ENCODE measurements at places on chromosomes 2 and 18. TPM values are rescaled to one million over a fixed set of nuclear protein-coding genes. Genes with fewer than 3 reads are reported as not detected.

- H3K36me3 ChIP-seq = no peaks in the 10 kb centered on the region
- no peaks in the 10 kb centered on the region for H3K27me3 ChIP-seq
- no peak overlapping the region for H3K27ac ChIP-seq
- H3K4me3 ChIP-seq = no peak overlapping the region
Measured at GRCh38 chr2:15779381-15780041, 160.8 kb upstream of the MYCN start.

DNA sequence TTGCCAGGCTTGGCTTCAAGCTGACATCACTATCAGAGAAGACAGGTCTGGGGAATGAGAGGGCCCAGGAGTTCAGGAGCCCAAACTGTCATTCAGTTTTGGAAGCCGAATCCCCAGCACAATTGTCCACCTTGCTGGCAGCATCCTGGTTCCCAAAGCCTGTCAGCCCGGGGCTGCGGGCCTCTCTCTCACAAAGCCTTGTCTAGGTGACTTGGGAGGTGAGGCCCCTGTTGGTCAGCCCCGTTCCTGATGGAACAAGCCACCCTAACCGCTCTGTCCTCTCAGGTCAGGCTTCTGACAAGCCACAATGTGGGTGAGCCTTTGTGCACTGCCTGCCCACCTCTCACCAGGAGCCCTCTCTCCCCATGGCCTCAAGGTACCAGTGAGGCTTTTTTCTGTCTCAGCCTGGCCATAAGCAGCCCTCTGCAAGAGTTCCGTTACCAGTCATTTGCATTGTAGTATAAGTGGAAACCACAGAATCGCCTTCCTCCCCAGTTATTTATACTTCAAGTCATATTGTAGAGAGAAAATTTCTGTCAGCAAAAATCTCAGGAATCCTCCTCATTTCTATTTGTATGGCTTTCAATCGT, 100.6 kb downstream of the MSH2 start:
- no peaks in the 10 kb centered on the region for H3K27me3 ChIP-seq
- H3K4me1 ChIP-seq = no peaks in the 10 kb centered on the region
- no peak overlapping the region for H3K27ac ChIP-seq
- H3K36me3 ChIP-seq = no peaks in the 10 kb centered on the region
- DNase-seq = no peak

GRCh38 chr2:47034973-47035609, 119.5 kb upstream of the MCFD2 start:
- no peaks in the 10 kb centered on the region for H3K36me3 ChIP-seq
- peaks cover 17% of the 10 kb centered on the region for H3K4me1 ChIP-seq
- peak overlapping the region; percentile 77 for H3K27ac ChIP-seq
- DNase-seq = no peak
- no peak overlapping the region for H3K4me3 ChIP-seq

- no peaks in the 10 kb centered on the region for H3K27me3 ChIP-seq
- H3K36me3 ChIP-seq = no peaks in the 10 kb centered on the region
- no peak overlapping the region for H3K4me3 ChIP-seq
- H3K27ac ChIP-seq = no peak overlapping the region
- no peak for DNase-seq
- peaks cover 28% of the 10 kb centered on the region for H3K4me1 ChIP-seq
Measured at GRCh38 chr18:62343316-62343715, 18.2 kb downstream of the TNFRSF11A start.

GRCh38 chr2:84646514-84646913, 130.2 kb downstream of the DNAH6 start:
- H3K27me3 ChIP-seq = no peaks in the 10 kb centered on the region
- no peaks in the 10 kb centered on the region for H3K36me3 ChIP-seq
- no peak overlapping the region for H3K27ac ChIP-seq
- no peak overlapping the region for H3K4me3 ChIP-seq
- no peak for DNase-seq
- H3K4me1 ChIP-seq = no peaks in the 10 kb centered on the region

- H3K27ac ChIP-seq = no peak overlapping the region
- no peaks in the 10 kb centered on the region for H3K27me3 ChIP-seq
- H3K4me3 ChIP-seq = no peak overlapping the region
- H3K36me3 ChIP-seq = no peaks in the 10 kb centered on the region
- no peak for DNase-seq
Measured at GRCh38 chr18:22241921-22242361, 72.6 kb downstream of the GATA6 start.

DNA sequence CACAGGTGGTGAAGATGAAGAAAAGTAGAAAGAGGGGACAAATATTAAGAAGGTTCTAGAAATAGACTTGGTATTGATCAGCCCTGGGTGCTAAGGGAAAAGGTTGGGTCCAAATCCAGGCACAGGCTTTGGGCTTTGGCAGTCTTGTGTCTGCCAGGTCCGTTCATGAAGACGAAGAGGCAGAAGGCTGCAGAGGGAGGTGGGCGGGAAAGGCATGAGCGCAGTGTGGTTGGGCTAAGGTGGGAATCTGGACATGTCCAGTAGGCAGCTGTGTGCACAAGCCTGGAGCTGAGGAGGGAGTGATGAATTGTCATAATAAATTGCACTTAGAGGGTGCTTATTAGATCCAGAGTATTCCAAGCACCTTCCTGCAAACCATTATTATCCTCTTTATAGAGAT, 105.7 kb upstream of the TEX51 start:
- DNase-seq = no peak
- no peaks in the 10 kb centered on the region for H3K27me3 ChIP-seq
- H3K36me3 ChIP-seq = no peaks in the 10 kb centered on the region

NDC80 gene
- polyA plus RNA-seq = 11.0 TPM

CD302 gene
- polyA plus RNA-seq = 0.79 TPM

DNA sequence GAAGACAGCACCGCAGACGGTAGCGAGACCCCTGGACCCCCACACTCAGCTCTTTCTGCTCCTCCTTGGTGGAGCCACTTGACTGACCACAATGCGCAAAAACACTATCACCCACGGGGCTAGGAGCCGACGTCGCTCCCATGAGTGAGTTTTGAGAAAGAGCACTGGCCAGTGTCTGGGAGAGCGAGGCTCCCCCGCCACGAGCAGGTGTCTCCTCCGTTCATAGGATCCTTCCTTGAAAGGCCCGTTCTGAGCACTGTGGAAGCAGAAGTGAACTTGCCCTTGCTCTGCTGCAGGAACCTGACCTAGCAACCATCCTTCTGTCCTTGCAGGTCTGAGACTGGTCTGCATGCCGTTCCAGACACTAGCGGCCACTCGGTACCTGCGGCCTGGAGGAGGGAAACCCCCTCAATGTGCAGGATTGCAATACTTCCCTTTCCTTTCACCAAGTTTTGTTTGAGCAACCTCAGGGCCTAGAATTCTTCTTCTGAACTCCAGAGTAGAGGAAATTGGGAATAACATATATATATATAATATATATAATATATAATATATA, 12.9 kb upstream of the ZNF516 start:
- H3K4me1 ChIP-seq = peaks cover 4% of the 10 kb centered on the region
- H3K36me3 ChIP-seq = no peaks in the 10 kb centered on the region
- no peak overlapping the region for H3K27ac ChIP-seq
- no peak overlapping the region for H3K4me3 ChIP-seq
- DNase-seq = no peak

ANKRD30B gene
- not detected for polyA plus RNA-seq

DNA sequence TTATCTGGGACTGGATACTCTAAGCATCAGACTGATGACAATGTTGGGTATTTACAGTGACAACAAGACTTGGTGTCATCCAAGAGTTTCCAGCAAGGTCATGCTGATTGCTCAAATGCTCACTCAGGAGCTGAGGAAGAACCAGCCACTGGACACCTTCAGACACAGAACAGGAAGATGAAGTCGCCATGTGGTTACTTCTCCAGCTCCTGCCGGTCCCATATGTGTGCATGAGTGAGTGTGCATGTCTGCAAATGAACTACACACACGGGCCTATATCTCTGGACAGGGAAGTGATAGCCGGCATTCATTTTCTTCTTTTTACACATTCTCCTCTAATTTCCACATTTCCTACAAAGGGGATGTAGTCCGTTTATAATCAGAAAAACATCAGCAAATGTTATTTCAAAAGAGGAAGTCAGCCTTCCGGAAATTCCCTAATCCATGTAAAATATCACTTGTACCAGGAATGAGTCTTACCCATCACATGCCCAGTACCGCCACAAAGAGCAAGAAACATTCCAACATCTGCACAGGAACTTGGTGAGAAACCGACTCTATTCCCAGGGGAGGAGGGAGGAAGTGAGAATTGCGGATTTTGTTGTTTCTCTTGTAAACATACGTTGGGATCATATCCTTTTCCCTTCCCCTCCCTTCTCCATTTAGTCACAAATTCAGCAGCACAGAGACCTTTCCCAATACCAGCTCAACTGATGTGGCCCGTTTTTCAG, 10.8 kb downstream of the RFX8 start:
- H3K4me3 ChIP-seq = no peak overlapping the region
- H3K36me3 ChIP-seq = no peaks in the 10 kb centered on the region
- no peaks in the 10 kb centered on the region for H3K27me3 ChIP-seq
- H3K27ac ChIP-seq = no peak overlapping the region
- no peak for DNase-seq

DNA sequence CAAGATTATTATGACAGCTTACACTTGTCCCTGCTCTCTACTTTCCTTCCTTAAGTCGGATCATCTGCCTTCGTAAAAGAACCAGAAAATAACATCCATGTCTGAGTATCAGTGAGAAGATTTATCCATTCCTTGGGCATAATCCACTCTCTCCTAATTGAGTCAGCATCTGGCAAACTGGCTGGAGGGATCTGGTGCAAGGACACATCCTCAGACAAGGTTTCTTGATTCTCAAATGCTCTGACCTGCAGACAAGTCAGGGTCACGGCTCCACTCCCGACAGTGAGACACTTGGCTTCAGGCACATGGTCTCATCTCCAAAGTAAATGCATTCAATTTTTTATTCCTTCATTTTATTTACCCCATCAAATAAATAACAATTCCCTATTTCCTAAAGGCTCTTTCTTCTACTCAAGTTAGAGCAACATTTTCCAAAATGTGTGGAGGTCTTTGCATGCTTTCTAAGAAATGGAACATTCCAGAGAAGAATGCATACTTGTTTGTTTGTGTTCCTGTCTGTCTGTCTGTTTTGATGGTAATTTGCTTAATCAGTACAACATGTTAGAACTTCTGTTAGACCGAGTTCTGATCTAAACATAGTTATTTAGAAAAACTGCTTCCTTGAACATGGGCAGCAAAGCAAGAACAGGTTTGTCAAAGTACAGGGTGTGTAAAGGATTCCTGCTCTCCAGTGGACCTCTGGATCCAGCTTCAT, 246.9 kb downstream of the IRS1 start:
- no peaks in the 10 kb centered on the region for H3K4me1 ChIP-seq
- H3K27ac ChIP-seq = no peak overlapping the region
- DNase-seq = no peak
- no peak overlapping the region for H3K4me3 ChIP-seq
- no peaks in the 10 kb centered on the region for H3K27me3 ChIP-seq
- no peaks in the 10 kb centered on the region for H3K36me3 ChIP-seq

GRCh38 chr2:236825989-236826510, 256.4 kb downstream of the ACKR3 start:
- no peaks in the 10 kb centered on the region for H3K27me3 ChIP-seq
- peaks cover 21% of the 10 kb centered on the region for H3K4me1 ChIP-seq
- no peak for DNase-seq
- no peak overlapping the region for H3K27ac ChIP-seq

PAIP2B gene
- polyA plus RNA-seq = 8.4 TPM

Data from H1 (cell line).